ENCODE measurements at places on chromosomes 11 and 22.

DNA sequence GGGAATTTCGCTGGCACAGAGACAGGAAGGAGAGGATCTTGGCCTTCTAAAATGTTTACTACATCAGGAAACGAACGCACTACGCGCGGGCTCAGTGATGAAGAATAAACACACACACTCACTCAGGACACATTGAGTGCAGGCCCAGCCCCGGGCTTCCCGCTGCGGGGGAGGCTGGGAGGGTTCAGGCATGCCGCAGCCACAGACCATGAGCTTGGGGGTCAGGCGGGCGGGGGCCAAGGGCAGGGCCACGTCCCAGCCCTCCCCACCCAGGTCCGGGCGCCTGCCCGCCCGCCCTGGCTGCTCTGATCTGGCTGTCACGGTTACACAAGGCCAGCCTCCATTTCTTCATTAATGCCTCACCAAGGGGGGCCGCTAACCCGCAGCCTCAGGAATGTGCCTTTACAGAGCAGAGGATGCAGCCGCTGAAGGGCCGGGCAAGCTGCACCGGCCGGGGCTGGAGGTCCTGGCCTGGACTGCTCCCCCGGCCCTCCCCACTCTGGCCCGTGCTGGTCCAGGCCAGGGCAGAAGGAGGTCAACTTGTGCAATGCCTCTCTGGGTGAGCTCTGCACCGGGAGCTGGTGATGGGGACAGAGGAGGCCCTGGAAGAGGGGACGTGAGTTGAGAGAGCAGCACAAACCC lies 41.7 kb downstream of the IGF2 start:
- no peak for DNase-seq

- peak; percentile 2 for DNase-seq
These were observed 74.6 kb upstream of the TEAD1 start for GRCh38 chr11:12599408-12600143.

DNA sequence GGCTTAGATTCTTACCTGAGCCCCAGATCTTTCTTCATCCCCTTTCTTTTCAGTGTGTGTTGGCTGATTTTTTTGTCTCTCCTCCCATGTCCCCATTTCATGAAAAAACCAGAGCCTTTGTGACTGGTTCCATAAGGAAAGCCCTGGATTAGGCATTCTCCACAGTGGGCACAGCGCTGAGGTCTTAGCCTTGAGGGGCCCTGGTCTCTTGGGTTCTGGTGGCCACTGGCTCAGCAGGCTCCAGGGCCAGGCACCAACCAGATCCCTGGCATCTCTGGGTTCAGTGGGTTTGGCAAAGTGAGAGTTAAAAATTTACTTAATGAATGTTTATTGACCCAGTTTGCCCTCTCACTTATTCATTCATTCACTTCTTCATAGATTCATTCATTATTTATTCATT lies 49.5 kb upstream of the ACCSL start:
- DNase-seq: no peak

DNA sequence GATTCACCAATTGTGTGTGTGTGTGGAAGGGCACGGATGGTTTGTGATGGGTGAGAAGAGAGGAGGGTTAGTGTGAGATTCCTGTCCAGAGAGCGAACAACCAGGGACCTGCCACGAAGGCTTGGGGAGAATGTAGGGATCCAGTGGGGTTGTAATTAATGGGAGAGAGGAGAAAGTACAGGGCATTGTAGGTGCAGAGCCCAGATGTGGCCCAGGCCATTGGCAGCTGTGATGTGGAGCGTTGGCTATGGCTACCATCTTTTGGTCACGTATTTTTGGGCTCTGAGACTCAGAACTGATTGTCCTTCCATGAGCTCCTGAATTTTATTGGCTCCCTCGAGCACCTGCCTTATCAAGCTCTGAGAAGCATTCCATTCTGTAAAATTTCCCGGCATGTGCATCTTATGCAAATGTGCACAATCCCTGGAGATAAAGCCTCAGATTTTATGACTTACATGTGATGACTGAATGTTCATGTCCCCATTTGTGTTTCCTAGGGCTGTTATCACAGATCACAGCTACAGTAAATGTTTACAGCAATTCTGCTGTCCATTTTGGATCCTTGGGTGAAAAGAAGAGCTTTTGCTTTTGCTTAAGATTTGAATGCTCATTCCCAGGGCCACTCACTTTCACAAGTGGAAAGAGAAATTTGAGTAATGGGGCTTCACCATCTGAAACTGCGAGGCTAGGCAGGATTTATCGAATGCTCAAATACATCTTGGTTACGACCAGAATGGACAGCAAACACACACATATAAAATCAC lies 33.1 kb downstream of the SLC5A1 start:
- DNase-seq: no peak

DNA sequence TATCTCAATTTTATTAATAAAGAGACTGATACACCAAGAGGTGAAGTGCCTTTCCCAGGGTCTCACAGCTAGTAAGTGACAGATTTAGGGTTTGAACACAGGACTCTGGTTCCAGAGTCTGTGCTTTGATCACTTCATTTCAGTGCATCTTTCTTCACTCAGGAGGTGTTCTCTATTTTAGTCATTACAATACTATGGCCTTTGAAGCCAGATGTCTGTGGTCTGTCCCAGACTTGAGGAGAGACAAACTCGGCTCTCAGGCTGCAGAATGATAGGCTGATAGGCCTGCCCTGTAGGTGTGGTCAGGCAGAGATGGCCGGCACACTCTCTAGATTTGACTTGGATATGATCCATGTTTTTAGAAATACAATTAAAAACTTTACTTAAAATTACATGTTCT lies 478.5 kb upstream of the CCDC90B start:
- DNase-seq: no peak

GRCh38 chr11:29183301-29183700 lies 833.5 kb downstream of the KCNA4 start:
- DNase-seq: no peak

- DNase-seq: no peak
These were observed 14.1 kb upstream of the PGM2L1 start for GRCh38 chr11:74412321-74412720.

DNA sequence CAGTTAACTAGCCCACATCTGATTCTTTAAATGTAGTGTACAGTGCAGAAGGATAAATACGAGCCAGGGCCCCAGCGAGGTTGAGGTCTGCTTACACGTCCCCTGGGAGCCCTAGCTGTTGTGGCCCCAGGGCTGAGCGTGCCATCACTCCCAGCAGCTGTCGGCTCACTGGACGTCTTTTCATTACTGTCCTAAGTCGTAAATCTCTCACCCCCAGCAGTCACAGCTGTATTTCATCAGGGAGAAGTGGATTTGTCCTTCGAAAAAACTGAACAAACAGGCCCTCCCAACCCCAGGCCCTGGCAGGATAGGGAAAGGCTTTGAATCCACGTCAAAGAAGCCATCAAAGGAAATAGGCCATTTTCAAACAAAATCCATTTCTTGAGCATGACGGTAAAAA lies 110.4 kb upstream of the CSNK2A3 start:
- no peak for DNase-seq

GRCh38 chr11:64226507-64227051 lies 505 bp downstream of the NUDT22 start:
- peak; percentile 48 for DNase-seq

DNA sequence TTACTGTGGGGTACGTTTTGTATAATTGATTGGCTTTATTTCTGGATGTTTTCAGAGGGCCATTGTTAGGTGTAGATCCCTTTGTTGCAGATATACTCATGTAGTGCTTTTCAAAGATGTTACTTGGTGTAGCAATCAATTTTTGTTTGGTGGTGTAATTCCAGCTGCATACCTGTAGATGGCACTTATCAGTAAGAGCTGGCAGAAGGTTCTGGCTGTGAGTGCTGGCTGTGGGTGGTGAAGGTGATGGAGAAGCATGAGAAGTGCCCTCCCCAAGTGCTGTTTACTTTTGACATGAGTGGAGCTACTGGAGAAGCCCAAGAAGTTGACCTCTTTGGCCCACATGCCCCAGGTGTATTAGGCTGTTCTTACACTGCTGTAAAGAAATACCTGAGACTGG lies 1074.9 kb downstream of the FAM181B start:
- DNase-seq: no peak

GRCh38 chr11:88266157-88266556 lies 71.4 kb downstream of the CTSC start:
- DNase-seq: no peak

- no peak for DNase-seq
These were observed 72.9 kb upstream of the WNT7B start for GRCh38 chr22:46049726-46050450.

- no peak for DNase-seq
These were observed 11.7 kb downstream of the GUCD1 start for GRCh38 chr22:24543185-24543601.

- no peak for DNase-seq
These were observed 13.1 kb upstream of the MFRP start for GRCh38 chr11:119359365-119360214.

DNA sequence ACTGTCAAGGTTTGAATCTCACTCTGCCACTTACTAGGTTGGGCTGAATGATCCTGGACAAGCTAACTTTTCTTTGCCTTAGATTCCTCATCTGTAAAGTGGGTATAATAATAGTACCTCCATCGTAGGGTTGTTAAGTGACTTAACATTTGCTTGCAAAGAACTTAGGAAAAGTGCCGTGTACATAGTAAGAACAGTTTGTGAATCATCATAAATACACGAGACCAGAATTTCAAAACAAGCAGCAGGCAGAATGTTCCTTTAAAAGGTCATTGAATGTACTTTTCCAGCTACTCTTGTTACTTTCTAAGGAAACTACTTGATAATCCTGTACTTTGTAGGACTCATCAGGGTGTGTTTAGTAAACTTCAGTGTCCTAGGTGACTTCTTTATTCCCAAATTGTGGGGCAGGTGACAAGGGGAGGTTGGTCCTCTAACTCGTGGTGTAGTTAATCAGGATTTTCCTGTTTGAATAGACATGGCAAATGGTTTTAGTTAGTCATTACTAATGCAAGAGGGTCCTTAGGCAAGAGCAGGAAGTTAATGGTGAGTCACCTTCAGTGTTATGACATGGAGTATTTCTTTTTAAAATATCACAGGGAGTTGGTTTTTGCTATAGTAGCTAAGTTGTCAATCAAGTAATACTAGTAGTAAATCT lies 67.9 kb downstream of the YAP1 start:
- DNase-seq: no peak

GRCh38 chr11:62708392-62708791 lies 916 bp downstream of the GNG3 start:
- no peak for DNase-seq

DNA sequence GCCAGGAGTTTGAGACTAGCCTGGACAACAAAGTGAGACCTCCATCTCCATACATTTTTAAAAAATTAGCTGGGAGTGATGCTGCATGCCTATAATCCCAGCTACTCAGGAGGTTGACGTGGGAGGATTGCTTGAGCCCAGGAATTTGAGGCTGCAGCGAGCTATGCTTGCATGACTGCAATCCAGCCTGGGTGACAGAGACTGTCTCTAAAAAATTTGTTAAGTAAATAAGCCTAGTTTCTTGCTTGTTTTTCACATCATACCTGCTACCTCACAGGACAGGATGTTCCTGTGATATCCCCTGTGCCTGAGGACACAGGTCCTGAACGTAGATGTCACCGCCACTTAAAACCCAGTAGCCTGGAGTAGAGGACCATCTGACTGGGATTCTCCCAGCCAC lies 348.6 kb downstream of the MN1 start:
- DNase-seq: no peak

- no peak for DNase-seq
These were observed 108.2 kb upstream of the CD44 start for GRCh38 chr11:35030716-35031213.

DNA sequence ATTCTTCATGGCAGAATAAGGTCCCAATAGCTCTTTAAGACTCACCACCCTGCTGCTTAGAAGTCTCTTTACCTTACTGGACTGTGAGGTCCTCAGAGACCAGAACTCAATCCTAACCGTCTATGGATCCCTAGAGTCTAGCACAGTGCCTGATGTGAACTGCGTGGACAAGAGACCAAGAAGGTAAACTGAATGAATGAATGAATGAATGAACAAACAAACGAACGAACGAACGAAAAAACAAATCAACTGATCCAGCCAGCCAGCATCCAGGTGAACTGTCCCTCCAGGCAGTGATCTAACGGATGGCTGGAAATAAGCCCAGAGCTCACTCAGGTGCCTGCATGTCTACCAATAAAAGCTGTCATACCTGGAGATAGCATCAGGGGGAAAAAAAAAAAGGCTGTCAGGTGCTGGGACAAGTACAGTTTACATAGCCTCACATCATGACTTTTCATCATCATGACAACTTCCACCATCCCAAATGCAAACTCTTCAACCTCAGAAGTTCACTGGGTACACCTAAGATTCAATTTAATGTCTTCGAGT lies 59.8 kb downstream of the PACSIN2 start:
- no peak for DNase-seq

DNA sequence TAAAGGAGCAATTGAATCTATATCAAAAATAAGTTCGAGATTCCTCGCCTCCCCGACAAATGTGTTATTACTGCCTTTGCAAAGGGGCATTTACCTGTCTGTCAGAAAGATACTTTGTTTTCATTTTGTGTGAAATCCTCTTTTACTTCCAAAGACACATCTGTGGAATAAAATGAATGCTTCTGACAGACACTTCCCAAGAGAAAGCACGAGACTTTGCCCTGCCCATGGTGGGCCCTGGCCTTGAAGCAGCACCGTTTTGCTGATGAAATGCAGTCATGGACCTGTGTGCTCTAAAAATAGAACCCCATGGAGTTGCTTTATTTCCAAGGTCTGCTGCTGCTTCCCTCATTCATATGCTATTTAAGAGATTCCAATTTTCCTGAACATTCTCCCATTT lies 85.9 kb upstream of the USP47 start:
- DNase-seq: no peak

Measured in activated effector memory CD4-positive, alpha-beta T cell treated with Interleukin-2 at 50 U/mL for 16 hours (primary cell).